Activated T-helper 1 cell treated with anti-CD3 and anti-CD28 coated beads, Interleukin-2, amount 50 U/mL, for 16 hours (primary cell): ENCODE measurements at places on chromosomes 2 and 18.

DNA sequence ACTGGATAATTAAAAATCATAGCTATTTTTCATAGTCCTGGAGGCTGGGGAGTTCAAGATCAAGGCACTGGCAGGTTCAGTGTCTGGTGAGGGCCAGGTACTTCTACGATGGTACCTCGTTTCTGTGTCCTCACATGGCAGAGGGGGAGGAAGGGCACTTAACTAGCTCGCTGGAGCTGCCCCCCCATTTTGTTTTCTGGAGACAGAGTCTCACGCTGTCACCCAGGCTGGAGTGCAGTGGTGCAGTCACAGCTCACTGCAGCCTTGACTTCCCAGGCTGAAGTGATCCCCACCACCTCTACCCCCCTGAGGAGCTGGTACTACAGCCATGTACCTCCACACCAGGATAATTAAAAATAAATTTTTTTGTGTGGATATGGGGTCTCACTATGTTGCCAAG lies 40.3 kb downstream of the ASB1 start:
- DNase-seq = no peak

DNA sequence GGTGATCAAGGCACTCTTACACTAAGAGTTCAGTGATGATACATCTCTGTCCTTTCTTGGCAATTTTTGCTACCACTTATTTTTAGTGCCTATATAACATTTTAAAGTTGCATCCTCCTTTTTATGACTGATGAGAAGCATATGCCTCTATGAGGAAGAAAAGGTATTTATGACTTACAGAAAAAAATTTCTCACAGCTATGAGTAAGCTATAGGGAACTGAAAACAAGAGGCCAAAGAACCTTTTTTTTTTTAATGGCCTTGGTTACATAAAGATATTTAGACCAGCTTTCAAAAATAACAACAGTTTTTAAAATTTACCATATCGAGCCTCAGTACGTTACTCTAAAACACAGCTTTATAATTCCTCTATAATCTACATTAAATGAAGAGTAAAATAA lies 21.3 kb downstream of the MBD5 start:
- no peak for DNase-seq

DNA sequence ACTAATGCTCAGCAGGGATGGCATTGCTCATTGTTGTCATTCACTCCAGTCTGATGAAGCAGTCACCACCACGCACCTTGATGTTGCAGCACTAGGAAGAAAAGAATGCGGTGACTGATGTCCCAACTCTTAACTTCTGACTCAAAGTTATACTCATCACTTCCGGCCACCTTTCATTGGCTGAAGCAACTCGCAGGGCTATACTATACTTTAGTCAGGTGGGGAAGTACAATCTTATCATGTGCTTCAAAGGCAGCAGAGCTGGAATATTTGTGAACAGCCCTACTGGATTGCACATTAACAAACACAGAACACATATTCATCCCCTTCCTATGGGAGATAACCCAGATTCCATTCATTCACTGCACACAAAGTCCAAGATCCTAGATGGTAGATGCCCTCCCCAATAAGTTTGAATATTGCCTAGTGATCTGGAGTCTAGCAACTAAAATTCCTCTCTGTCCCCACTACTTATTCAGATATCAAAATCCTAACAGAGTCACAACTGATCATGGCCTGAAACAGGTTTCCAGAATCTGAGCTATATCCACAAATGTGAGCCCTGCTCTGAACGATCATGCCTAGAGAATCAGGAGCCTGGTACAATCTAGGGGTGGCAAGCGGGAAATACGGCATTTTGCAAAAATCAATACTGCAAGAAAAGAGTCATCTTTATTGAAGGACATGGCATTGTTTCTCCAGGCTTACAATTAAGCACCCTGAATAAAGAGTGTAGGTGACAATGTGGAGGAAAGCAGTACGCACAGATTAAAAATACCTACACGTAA lies 3.4 kb upstream of the SPATS2L start:
- no peak for DNase-seq

GRCh38 chr2:104945121-104945520 lies 91.2 kb downstream of the POU3F3 start:
- DNase-seq = no peak

DNA sequence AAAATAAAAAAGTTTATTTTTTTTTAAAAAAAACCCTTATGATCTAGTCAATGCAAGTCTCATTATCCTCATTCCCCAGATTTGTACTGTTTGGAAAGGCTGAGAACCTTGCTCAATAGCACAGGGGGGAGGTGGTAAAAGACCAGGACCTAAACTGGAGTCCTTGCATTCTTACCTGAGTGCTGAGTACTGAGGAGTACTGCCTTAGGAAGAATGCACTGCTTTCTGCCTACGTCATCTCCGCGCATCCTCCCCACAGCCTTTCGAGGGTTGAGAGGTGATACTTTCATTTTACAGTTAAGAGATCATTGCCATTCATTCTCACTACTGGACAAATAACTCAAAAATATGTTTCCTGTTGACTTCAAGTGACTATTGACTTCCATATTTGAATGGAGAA lies 73.8 kb downstream of the MAP3K20 start:
- DNase-seq = peak; percentile 7

DNA sequence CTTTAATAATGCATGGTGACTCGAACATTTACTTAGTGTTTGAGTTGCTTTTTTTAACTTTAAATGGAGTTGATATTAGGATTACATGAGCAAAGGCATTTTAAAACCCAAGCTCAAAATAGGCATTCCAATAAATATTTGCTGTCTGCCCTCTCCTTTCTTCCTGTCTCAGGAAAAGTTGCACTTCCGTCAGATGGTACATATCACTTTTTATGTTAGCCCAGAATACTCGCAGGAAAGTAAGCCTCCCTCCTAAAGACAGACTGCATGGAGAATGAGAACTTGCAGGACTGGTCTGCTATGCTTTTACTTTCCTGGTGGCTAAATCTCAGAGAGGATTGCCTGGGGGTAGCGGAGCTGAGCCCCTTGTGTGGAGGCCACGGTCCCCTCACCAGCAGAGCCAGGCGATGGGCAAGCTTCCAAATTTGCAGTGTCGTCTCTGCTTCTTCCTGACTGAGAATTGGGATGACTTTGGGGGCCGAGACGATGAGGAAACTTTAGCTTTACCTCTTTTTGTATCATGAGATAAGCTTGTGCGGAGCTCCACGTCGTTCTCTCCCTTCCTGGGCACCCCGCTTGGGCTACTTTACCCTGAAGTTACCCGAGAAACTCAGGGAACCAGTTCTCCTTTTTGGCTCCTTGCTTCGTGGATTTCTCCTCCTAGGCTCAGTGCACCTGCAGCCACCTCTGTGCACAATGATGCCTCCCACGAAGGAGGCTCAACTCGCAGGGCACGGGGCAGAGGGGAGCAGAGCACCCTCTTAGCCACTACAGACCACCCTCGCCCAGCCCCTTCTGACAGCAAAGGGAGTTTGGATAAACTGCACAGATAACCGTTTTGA lies 223.3 kb downstream of the SH3RF3 start:
- DNase-seq = no peak

- no peak for DNase-seq
Measured at GRCh38 chr2:216404010-216404618, 8.2 kb upstream of the SMARCAL1 start.

GRCh38 chr2:148702475-148702874 lies 57.9 kb downstream of the EPC2 start:
- DNase-seq = no peak

DNA sequence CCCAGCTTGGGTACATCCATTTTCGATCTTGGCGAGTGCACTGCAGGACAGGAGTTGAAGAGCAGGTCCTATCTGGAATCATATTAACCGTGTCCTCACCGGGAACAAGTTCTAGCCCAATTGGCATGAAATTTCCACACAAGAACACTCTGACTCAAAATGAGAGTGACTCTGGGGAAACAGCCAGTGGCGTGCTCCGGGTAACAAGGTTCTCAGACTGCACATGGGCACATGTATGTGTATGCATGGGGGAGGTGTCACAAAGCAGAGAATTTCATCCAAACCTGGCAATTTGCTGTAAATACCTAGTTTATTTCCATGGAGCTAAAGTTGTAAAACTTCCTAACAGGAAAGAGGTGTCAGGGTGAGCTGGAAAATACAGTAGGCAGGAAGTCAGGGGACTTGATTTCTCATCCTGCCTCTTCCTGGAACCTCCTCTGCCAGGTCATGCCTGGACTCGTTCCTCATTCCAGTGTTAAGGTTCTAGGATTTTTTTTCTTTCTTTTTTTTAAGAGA lies 1.7 kb downstream of the TUBB6 start:
- no peak for DNase-seq

GRCh38 chr2:74191596-74192380 lies 6.6 kb upstream of the MTHFD2 start:
- no peak for DNase-seq

DNA sequence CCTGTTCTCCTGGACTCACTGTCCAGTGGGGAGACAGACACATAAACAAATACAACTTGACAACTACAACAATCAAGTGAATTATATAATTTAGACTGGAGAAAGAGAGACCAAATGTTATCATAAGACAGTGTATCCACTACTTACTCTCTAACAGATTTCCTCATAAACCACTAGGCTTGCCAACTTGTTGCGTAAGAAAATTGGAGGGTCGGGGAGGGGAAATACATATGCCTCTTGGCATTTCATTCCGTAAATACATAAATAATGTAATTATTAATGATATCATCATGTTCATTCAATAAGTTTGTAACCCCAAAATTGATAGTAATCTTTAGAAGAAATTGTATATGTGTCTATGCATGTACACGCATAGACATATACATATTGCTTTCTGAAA lies 14.9 kb downstream of the RAB6D start:
- no peak for DNase-seq

DNA sequence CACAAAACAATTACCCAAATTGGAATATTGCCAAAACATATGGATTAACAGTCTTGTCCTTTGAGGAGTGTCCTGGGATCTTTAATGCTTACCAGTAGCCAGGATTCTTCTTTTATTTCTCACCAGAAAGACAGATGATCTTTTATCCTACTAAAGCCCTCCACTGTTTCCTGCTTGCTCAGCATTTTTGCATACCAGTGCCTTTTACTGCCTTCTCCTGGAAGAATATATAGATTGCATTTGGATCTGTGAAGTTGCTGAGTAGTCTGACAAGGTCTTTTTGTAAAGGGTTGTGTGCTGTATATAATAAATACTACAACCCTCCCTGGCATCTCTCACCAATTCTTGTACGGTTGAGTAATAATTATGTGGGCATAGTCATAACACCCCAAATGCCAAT lies 652.2 kb downstream of the LRRTM4 start:
- no peak for DNase-seq

DNA sequence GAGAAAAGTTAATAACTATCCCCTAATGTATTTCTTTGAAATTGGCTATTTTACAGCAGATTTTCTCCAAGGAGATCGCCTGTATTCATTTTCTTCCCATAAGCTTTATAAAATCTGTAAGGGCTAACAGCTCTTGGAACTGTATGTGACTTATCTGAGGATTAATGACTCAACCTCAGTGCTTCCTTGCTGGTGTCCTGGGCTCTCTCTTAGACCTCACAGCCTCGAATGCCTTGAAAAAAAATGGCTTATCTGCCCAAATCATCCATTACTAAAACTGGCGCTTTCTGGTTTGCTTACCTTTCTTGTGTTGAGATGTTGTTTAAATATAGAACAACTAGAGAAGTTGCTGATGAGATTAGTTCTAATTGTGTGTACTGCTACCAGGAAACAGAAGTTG lies 713.6 kb downstream of the SLC4A3 start:
- no peak for DNase-seq

DNA sequence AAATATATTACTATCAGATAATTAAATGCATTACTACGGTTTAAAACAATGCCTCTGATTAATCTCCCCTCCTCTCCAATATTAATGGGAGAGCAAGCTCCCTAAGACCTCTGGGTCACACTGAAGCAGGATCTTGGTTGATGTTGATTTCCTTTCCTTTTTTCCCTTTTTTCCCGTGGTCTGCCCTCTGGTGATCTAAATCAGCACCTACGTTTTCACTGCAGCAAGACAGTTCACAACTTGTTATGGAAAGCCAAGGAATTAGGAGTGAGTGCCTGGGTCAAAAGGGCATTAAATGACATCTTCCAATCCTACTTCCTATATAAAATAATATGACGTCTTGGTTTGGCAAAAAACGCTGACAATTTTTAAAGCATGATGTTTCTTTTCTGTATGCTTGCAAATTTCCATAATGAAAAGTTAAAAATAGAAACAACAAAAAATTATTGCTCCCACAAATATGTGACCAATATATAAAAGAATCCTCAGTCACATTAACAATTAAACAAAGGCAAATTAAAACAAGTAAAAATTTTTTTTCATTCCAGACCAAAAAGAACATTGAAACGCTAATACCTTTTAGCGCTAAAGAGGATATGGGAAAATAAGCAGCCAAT lies 7.9 kb upstream of the CFAP36 start:
- DNase-seq = no peak

- DNase-seq = no peak
Measured at GRCh38 chr18:8812631-8813030, 107.3 kb downstream of the MTCL1 start.

DNA sequence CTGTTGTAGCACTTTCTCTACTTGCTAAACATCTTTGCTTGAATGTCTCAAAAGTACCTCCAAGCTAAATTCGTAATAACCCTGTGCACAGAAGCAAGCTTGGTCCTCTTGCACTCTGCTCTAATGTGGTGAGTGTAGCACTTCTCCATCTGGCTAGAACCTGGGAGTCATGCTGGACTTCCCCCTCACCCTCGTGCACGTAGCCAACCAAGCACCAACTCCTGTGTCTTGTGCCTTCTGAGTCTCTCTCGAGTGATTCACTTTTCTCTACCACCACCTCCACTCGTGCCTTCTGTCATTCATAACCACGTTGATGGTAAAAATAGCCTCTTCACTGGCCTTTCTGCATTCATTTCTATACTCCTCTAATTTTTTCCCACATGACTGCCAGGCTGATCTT lies 91.9 kb upstream of the KCNE4 start:
- DNase-seq = no peak

DNA sequence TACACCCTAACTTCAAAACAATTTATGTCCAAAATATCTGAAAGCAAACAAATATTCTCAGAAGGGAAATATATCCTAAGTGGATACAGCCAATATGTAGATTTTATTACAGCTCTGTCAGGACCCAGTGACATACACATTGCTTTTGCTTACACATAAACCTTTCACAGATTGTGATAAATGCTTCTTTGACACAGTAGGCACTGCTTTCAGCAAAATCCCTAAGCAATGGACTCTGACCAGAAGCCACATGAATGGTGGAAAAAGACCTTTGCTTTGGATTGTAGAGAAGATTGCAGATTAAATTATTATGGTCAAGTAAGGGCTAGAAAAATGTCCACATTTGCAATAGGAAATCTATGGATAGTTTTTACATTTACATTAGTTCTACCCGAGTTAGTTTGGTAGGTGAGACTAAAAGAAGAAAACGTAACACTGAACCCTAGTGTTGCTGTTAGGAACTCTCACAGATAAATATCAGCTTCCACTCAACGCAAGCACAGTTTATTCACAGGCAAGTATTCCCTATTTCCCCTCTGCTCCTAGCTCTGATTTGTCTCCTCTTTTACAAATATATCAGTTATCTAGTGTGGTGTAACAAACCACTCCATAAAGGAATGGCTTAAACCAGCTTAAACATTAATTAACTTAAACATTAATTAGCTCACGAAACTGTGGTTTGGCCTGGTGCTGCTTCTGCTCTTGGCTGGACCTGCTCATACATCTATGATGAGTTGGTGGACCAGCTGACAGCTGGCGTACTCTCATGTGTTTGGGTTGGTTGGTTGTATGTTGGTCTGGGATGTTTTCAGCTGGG lies 23.6 kb upstream of the SERPINE2 start:
- DNase-seq = no peak
